ENCODE measurements at places on chromosomes 2 and 18.

GRCh38 chr2:176139661-176140512, 10.4 kb downstream of the HOXD8 start:
- peak; percentile 22 for DNase-seq

GRCh38 chr2:20428717-20429490, 18.0 kb upstream of the RHOB start:
- DNase-seq = no peak

- no peak for DNase-seq
Observed at GRCh38 chr2:216392018-216392562, 19.8 kb upstream of the MARCHF4 start.

GRCh38 chr2:148586522-148587128, 57.9 kb upstream of the EPC2 start:
- DNase-seq = no peak

DNA sequence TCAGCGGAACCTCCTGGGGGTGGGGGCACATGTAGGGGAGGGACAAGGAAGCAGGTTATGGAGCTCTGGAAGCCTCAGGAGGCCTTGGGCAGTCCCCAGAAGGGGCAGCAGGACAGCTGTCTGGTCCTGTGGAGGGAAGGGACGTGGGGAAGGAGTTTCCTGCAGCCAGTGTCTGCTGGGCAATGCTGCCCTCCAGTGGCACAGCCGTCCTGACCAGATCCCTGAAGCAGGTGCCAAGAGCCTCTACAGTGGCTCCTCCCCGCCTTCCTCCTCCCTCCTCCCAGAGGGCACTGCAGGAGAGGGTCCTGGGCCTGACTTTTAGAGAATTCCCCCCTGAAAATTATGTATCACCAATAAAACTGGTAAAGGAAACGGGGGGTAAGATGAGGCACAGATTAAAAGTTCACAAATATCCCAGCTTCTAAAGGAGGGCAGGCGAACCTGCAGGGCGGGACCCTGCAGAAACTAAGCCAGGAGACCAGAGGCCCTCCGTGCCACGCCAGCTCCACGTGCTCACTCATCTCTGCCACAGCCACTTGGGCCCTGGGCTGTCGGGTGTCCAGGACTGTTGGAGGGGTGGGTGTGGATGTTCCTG, 258.5 kb downstream of the TWIST2 start:
- no peak for DNase-seq

- DNase-seq = no peak
Observed at GRCh38 chr2:133791191-133791590, 222.9 kb upstream of the NCKAP5 start.

GRCh38 chr2:88599527-88599926, 27.7 kb downstream of the EIF2AK3 start:
- DNase-seq = no peak
